ENCODE measurements at places on chromosomes 3 and 15.

DNA sequence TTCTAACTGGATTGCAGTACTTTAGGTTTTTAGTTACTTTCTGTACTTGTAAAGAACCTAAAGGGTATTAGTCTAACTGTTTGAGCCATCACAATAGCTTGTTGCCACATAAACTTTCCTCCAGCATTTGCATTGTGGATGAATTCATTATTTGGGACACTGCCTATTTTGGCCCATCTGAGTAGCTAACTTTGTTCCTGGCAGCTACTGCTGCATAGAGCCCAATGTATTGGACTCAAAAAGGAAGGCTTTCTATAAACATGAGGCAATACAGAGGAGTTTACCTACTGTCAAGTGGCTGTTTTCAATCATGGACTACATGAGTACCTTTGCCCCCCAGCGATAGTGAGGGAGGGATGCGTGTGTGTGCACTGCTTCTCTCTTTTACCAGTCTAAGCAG is 1.9 kb downstream of the ROBO2 start:
- no peak for DNase-seq

DNA sequence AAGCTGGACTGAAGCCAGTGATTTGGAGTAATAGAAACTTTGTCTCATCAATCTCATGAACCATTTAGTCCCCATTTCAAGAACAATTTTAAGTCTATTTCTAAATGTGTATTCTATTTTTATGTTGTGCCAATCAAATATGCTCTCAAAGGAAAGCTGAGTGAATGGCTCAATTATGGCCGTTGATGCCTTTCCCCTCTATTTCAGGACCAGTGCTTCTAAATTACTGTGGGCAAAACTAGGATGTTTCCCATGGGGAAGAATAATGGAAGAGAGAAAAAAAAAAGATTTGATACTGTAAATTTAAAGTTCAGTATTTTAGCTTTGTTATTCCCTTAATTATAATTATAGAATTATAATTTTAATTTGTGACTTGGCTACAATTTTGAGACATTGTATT is 110.1 kb downstream of the CADM2 start:
- no peak for DNase-seq

GRCh38 chr3:53174346-53175250 is 13.6 kb downstream of the PRKCD start:
- no peak for DNase-seq

GRCh38 chr15:49495993-49496753 is 73.1 kb downstream of the FGF7 start:
- no peak for DNase-seq
